Naive thymus-derived CD4-positive, alpha-beta T cell (primary cell): ENCODE measurements at places on chromosomes 2 and 18. TPM values are rescaled to one million over a fixed set of nuclear protein-coding genes. Genes with fewer than 3 reads are reported as not detected.
A peak's percentile ranks its signal among the peaks of the same experiment; 100 is the strongest.

- no peak for DNase-seq
Measured at GRCh38 chr2:236687296-236687965, 117.8 kb downstream of the ACKR3 start.

Gene UPP2
- not detected for total RNA-seq

GRCh38 chr2:130261970-130262760, 63.9 kb upstream of the TUBA3E start:
- no peak for DNase-seq

- DNase-seq: no peak
Measured at GRCh38 chr2:45883603-45884000, 232.1 kb downstream of the PRKCE start.

GRCh38 chr2:207238831-207239701, 73.3 kb upstream of the KLF7 start:
- no peak for DNase-seq

Gene AQP12A
- not detected in 2 replicates for total RNA-seq

- DNase-seq: no peak
Measured at GRCh38 chr18:52216109-52216508, 123.9 kb upstream of the DCC start.

- DNase-seq: no peak
Measured at GRCh38 chr2:99403084-99403483, 65.9 kb downstream of the EIF5B start.

DNA sequence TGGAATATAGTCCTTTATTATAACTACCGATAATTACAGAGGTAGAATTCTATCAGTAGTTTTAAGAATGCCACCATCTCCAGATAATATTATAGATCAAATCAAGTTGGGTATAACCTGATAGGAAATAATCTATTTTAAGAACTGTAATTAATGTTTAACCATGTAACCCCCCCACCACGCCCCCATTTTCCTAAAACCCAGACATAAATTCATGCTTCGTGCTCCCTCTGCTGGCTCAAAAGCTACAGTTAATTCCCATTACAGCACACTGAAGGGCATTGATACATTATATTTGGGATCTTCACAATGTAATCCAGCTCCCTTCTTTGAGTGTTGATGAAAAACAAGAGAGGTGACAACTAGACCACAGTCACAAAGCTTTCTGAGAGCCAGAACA, 228.0 kb upstream of the SMAD7 start:
- DNase-seq: no peak

Gene PKP4
- total RNA-seq: 15.1 TPM

GRCh38 chr18:44067186-44067585, 613.5 kb upstream of the SETBP1 start:
- no peak for DNase-seq

Gene SRD5A2
- not detected for total RNA-seq

- no peak for DNase-seq
Measured at GRCh38 chr2:19140463-19141208, 217.8 kb downstream of the OSR1 start.

GRCh38 chr18:6255116-6255705, 159.5 kb downstream of the L3MBTL4 start:
- DNase-seq: no peak

Gene SLC8A1
- total RNA-seq: 0.95 TPM

Gene ANKRD44
- 291 TPM for total RNA-seq

Gene DTNA
- total RNA-seq: 0.31 TPM in 1 of 2 replicates, not detected in the other

- DNase-seq: no peak
Measured at GRCh38 chr2:72289283-72289682, 141.6 kb upstream of the CYP26B1 start.

Gene TMEM178A
- total RNA-seq: 0.32 TPM

DNA sequence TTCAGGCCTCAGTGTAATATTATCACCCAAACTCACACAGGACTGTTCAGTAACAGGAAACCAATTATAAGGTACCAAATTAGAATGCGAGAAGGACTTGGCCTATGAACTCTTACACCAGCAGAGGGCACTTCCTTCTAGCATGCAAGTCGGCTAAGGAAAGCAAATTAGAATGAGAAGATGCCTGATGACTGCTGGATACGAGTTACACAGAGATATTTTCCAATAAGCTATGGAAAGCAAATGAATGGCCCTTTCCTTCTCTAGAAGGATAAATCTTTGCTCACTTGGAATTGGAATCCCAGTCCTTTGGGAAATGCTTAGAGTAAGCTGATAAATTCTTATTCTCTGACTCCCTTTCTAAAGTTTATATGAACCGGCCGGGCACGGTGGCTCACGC, 109.8 kb downstream of the AP1S3 start:
- DNase-seq: peak; percentile 30

DNA sequence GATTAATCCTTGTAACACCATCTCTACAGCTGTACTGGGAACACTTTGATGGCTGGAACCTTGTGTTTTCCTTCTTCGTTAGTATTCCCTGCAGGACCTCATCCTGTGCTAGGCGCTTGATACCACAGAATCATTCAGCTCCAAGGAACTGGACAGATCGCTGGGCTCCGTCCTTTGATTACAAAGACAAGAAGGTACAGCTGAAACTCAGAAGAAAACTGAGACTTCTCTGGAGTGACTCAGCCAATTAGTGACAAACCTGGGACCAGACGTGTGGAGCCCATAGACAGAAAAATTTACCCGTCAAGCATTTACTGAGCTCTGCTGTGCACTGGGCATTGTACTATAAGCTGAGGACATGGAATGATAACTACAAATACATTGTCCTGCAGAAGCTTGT, 67.3 kb downstream of the NCKAP5 start:
- DNase-seq: no peak

DNA sequence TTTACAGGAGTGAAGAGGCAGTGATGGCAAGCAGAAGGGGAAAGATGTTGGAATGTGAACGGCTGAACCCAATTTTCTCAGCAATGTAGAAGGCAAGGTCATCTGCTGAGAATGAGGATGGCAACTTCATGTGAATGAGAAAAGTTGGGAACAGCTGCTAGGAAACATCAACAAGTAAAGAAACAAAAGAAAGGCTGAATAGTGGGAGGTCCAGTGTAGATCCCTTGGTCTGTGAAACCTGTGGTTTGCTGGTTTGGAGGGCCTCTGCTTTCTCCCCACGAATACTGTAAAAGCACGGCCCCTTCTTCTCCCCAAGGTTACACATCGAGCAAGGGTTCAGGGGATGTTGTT, 27.4 kb downstream of the MARCHF4 start:
- no peak for DNase-seq

GRCh38 chr2:30763151-30763660, 44.0 kb downstream of the CAPN13 start:
- DNase-seq: no peak

GRCh38 chr18:32258558-32259204, 68.8 kb downstream of the MEP1B start:
- DNase-seq: no peak

DNA sequence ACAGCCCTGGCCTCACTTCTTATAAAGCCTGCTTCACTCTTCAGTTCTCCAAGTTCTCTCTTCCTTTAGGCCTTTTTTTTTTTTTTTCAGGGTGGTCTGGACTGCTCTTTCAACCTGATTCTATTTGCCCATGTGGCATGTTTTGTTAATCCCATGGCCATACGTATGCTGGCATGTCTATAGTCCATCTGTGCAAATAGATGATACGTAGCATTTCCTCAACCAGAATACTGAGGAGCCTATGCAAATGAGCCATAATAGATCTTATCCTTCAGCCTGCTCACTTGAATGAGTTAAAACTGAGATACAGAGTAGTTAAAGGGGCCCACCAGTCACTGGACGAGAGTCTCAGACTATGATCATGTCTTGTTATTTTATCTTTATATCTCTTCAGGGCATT, 265.2 kb upstream of the CXCR4 start:
- DNase-seq: no peak

GRCh38 chr2:152445375-152445774, 110.4 kb downstream of the FMNL2 start:
- DNase-seq: no peak

DNA sequence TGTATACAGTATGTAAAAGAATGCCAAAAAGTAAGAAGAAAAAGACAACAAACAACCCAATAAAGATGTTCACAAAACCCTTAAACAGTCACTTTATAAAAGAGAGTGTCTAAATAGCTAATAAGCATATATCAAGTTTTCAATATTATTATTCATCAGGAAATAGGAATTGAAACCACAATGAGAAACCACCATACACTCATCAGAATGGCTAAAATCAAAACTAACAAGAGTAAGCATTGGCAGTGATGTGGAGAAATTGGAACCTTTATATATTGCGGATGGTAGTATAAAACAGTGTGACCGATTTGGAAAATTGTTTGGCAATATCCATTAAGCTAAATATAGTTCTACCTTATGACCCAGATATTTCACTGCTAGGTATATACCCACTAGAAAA, 20.5 kb upstream of the TGFA start:
- no peak for DNase-seq

Gene NCK2
- 109 TPM for total RNA-seq

DNA sequence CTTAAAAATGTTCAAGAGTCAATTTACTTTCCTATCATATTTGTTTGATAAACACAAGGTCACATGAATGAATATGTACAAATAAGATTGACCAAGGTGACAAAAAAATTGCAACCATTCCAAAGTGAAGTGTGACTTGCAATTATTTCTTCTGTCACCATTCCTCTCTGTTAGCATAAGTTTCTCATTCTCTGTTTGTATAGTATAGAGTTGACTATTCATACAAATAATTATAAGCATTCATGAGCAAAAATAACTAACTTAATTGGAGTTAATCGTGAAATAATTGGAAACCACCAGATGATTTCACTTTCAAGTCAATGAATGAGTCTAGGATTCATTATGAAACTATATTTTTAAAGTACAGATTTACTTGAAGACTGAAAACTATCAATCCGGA, 42.1 kb downstream of the PGAP1 start:
- DNase-seq: no peak

DNA sequence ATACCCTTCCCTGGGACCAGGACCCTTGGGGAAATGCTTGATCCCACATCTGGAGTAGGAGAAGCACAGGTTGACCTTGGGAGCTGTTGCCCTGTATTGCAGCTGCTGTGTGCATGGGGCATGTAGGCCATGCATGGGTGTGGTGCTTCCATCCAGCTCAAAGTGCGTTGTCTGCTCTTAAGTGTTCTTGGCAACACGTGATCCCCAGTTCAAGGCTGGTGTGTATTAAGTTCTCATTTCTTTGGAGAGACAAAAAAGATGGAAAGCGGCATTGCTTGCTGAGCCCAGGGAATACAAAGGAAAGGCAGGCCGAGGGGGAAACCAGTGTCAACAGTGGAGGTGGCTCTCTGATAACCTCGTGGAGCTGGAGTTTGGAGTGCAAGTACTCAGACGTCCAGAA, 110.7 kb downstream of the RTP5 start:
- no peak for DNase-seq
